ENCODE measurements at places on chromosomes 16 and 17.

- no peak for DNase-seq
Measured at GRCh38 chr17:68627956-68628575, 26.9 kb upstream of the FAM20A start.

- peak; percentile 89 for DNase-seq
Measured at GRCh38 chr17:21287703-21288449, 3.4 kb downstream of the MAP2K3 start.

GRCh38 chr17:6479622-6480302, 35.5 kb downstream of the PIMREG start:
- DNase-seq = no peak

GRCh38 chr17:39627047-39627711, 427 bp downstream of the PPP1R1B start:
- no peak for DNase-seq

DNA sequence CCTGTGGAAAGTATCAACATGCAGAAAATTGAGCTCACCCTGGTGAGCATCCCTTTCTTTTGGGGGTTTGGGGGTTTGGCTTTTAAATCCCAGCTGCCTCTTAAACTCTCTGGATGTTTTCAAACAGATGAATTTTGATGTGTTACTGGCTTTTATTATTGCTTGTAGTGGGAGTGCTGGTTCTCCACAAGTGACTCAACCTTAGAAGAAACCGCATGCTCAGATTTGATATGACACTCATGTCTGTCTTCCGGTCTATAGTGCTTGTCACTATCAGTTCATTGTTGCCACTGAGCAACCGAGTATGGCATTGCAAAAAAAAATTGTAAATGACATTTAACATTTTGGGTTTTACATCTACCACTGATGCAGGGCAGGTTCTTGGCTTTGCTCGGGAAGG, 104.5 kb downstream of the HS3ST4 start:
- no peak for DNase-seq

DNA sequence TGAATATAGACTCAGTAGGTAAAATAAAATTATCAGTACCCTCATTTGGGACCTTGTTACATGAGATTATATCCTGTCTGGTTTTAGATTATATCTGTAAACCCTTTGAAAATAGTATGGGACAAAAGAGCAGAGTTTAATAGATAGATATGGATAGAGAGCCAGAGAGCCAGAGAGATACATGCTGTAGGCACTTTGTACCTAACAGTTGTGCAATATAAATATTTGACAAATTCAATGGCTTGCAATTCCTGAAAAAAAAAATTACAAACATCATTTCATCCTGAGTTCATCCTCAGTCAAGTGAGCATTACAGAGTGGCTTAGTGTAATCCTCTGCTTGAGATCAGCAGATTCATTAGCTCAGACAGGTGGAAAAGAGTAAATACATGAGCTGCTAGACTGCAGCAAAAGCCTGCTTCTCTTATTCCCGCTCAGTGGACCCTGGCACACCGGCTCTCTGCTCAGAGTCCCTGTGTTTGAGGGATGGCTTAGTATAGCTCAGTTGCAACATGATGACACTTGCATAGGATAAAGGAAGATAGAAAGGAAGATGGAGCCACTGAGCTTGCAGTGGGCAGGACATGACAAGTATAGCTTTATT, 931.6 kb upstream of the GOT2 start:
- no peak for DNase-seq

DNA sequence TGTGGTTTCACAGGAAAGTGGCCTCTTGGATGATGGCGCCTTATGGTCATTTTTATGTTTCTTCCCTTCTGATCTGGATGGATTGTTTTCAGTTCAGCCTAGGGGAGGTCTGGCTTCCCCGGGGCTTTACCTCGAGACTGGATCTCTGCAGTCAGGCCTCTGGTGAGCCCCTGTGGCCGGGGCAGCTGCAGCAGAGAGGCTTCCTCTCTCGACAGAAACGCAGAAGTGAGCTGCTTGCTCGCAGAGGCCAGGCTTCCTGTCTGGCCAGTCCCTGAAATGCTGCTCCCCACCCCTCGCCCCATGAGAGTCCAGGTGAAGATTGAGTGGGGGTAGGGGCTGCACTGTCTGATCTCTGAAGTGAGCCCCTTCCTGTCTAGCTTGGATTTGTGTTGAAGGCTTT, 44.0 kb downstream of the PLCG2 start:
- no peak for DNase-seq

GRCh38 chr17:80873307-80873951, 118.2 kb upstream of the CHMP6 start:
- DNase-seq = no peak

GRCh38 chr17:17106756-17107155, 64.5 kb downstream of the MPRIP start:
- DNase-seq = no peak

DNA sequence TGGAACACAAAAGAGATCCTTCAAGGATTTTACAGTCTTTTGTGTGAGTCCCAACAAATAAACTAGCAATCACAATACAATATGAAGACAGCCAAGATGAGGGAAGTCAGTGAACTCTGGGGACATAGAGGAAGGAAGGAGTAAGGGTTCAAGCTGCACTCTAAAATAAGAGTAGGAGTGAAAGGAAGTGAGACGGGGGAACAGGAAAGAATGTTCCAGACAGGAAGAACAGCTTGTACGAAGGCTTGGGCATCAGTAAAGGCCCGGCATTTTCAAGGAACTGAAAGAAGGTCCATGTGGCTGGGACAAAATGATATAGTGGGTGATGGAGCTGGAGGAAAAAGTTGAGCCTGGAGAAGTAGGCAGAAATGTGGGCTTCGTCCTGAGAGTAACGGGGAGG, 4.5 kb downstream of the CCL17 start:
- no peak for DNase-seq

DNA sequence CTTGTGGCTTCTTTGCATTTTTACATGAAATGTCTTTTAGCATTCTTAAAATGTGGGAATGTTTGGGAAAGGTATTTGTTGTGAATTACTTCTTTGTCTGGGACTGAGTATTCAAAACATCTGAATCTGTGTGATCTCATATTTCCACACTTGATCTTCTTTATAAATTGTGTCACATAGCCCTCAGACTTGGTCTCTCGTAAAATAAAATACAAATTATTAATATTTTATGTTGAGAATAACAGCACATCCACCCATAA, 81.9 kb downstream of the TUBD1 start:
- no peak for DNase-seq

- DNase-seq = no peak
Measured at GRCh38 chr17:78284146-78284545, 52.7 kb downstream of the TMEM235 start.

GRCh38 chr17:81577278-81578000, 25.3 kb upstream of the FAAP100 start:
- DNase-seq = no peak

DNA sequence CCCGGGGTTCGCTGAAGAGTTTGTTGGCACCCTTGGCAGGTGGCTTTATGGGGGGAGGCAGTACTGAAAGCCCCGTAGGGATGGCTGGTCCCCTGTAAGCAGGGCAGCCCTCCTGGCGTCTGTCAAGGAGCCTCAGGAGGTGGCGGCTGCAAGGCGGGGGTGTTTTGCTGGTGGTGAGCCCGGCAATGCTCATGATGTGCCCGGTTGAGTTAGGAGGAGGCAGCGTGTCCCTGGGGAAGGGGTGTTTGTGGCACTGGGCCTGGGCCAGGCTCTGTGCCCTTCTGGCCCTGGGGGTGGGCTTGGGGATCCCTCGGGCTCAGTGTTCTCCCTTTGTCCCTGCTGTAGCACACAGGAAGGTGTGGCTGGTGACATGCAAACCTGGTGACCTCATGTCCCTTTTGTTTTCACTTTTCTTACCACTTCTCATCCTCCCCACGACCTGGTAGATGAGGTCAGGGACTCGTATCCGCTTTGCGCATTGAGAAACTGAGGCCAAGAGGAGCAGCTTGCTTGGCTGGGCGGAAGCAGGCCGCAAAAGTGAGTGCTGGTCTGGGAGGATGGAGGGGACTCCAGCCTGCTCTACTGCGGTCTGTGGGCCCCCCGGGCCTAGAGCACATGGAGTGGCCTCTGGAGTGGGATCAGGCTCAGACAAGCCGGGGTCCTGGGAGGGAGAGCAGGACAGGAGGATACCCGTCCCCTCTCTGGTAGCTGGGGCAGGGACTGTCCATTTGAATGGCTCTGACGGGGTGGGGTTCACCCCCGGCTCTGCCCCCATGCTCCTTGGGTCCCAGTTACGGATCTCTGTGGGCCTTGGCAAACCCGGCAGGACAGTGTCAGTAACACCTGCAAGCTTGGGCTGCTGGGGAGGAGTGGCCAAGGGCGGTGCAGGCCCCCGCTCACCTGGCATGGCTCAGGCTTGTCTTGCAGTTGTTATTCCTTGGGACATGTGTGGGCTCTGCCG, 2.2 kb downstream of the SNN start:
- no peak for DNase-seq

DNA sequence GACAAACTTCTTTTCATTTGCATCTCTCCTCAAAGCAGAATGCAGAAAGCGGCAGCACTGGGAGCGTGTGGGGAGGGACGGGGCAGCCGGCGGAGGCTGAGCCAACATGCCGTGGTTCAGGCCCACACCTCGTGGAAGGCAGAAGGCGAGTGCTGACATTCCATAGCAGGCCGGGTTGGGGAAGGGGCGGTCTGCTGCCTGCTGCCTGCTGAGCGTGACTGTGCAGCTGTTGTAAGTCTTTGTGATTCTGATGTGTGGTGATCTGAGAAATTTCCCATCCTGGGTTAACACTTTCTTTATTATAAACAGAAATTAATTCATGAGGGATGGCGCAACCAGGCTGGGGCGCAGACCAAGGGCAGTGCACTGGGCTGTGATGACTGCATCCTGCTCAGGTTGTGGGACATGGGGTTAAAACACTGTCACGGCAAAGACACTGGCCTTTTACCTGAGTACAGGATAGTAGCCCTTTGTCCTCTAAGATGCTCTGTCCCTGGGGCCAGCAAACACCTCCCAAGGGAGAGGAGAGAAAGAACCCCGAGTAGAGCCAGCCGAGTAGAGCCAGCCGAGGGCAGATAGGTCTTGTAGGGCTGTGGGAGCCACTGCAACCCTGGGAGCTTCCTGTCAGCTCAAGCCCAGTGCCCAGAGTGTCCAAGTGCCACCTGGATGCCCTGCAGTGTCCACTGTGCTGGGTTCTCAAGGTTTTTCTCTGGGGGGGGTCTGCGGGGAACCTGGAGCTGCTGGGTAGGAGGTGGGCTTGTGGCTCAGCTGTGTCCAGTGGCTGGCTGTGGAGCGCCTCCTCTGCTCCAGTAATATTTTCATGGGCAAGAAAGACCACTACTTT, 8.8 kb upstream of the DNASE1 start:
- DNase-seq = no peak

- DNase-seq = no peak
Measured at GRCh38 chr17:58247511-58248363, 9.4 kb downstream of the LPO start.

GRCh38 chr17:42809250-42809649, 10.6 kb downstream of the CNTD1 start:
- no peak for DNase-seq

DNA sequence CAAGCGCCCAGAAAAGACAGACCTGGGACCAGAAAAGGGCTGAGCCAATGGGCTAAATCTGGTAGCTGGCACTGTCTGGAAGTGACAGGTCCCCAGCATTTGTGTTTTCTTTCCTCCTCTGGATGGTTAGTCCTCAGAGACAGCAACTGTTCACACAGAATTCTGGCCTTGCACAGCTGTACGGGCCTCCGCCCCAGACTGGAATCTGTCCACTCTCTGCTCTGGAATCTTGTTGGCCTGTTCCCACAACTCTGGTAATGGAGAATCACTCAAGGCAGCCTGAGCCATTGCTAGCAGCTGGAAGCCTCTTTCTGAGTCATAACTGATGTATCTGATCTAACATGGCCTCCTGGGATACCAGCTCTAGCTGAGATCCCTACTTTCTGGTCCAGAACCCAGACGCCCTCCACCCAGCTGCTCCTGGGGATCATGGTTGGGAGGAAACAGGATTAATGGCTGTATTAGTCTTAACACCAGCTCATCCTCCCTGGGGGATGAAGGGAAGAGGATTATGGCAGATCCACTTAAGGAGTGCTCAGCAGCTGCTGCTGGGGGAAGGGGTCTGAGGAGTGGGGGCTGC, 9.1 kb downstream of the ZNF668 start:
- DNase-seq = no peak

DNA sequence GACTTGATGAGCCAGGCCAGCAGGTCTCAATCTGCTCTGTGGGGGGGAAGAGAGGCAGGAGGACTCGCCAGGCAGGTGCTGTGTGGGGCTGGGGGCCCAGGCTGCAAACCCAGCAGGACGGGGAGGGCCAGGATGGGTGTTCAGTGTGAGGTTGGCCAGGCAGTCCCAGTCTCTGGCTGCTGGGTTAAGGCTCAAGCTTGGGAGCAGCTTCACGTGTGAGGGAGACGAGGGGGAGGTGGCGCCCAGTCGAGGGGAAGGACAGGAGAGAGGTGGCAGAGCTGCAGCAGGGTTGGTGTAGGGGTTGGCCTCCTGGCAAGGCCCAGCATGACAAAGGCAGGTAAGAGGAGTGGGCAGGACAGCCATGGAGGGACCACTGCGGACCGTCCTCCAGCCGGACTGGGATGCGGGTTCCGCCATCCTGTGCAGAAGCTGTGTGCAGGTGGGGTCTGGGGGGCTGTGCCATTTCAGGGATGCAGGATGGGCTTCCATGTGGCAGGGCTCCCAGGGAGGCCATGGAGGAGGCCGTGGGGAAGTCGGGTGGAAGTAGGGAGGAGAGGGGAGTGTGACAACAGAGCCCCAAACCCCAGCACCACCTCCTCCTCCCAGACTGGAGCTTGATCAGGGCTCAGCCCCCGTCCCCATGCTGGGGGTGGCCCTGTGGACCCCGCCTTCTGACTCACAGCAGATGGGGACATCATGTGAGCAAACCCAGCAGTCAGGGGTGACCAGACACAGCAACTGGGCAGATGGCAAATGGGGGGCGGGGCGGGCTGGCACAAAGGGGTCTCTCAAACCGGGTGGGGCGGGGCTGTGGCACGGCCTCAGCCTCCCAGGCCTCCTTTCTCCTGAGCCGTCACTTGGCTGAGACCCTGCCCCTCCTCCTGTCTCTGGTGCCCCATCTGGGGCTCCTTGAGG, 2.8 kb downstream of the ADGRG1 start:
- DNase-seq = no peak

DNA sequence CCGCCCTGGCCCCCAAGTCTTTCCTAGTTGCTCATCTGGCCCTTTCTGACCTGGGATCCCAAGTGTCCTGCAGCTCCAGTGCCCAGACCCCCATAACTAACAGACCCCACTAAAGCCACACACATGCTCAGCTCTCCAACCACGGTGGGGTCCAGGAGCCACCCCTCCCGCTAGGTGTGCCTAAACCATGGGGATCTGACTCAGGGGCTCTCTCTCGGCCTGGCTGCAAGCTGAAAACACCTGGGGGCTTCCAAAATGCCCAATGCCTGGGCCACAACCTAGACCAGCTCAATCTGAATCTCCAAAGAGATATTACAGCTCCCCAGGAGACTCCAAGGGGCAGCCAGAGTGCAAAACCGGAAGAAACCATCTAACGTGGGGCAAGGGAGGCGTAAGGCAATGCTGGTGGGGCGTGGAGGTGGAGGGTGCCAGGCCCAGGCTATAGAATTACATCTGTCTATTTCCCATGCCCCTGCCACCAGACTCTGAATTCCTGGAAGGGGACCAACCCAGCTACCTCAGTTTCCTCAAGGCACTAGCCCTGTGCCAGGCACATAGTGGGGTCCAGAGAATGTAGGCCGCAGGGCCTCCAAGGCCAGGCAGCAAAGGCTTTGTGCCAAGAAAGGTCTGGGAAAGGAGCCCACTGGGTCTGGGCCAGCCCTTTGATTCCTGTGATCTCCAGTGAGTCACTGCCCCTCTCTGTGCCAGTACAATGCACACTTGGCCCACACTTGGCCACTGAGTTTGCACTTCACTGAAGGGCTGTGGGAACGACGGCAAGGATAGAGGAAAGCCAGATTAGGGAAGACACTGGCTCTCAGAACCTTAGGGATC, 3.3 kb downstream of the CD2BP2 start:
- no peak for DNase-seq

- DNase-seq = no peak
Measured at GRCh38 chr16:10206215-10206614, 24.0 kb upstream of the GRIN2A start.

Data from stimulated activated CD4-positive, alpha-beta T cell treated with anti-CD3 and anti-CD28 coated beads, TNF-alpha, amount 100 ng/mL, for 1 hour (primary cell).